ENCODE measurements at places on chromosomes 5 and 9. TPM values are rescaled to one million over a fixed set of nuclear protein-coding genes. Genes with fewer than 3 reads are reported as not detected.

The TLE1 gene
- 14.8 TPM for polyA plus RNA-seq

The PTBP3 gene
- 4.4 TPM for polyA plus RNA-seq

- DNase-seq = peak; percentile 59
Measured at GRCh38 chr9:16794871-16795639, 75.4 kb downstream of the BNC2 start.

DNA sequence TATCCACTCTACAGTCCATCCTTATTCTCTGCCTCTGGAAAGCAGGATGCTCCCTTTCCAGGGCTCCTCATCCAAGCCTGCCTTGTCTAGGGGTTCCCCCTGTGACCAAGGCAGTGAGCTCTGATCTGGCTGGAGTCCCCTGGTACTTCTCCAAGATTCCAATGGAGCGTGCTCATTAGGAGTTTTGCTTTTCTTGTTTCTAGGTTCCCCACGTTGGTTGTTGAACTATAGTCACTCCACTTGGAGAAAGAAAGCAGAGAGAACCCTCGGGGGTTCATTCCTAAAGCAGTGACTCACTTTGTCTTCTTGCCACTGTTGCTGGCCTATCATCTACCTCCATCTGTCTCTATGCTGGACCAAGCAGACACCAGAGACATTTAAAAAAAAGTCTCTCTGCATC is 192.6 kb downstream of the TLE4 start:
- peak; percentile 20 for DNase-seq

DNA sequence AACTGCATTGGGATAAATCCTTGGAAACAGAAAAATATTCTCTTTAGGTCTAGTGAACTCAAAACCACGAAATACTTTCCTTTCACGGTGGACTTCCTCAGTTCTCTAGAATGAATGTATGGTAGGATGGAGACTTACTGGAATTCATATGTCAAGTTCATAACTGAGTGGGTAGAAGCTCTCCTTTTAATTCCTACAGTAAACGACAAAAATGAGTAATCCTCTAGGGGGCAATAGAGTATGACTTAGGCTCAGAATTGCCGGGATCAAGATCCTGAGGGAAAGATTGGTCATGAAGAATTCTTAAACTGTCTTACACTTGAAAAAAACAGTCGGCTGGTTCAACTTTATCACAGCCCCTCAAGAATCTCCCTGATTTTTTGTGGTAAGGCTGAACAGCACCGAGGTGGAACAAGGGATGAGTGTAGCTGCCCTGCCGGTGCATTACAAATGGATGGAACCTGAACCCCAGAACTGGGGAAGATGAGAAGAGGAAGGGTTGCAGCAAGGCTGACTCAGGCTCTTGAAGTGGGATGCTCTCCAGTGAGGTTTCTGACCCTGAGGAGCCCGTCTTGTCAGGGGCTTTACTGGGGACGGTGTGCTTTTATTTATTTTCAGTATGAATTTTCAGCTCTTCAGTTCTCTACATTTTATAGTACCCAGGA is 14.0 kb upstream of the LOX start:
- no peak for DNase-seq

DNA sequence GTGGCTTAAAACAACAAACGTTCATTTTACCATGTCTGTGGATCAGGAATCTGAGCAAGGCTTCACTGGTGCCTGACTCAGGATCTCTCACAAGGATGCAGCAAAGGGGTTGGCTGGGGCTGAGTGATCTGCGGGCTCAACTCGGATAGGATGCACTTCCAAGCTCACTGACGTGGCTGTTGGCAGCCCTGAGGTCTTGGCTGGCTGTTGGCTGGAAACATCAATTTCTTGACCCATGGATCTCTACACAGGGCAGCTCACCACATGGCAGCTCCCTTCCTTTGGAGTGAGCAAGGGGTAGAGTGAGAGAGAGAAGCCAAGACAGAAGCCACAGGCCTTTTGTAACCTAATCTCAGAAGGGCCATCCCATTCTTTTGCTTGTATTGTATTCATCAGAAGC is 202.1 kb downstream of the NXNL2 start:
- no peak for DNase-seq

DNA sequence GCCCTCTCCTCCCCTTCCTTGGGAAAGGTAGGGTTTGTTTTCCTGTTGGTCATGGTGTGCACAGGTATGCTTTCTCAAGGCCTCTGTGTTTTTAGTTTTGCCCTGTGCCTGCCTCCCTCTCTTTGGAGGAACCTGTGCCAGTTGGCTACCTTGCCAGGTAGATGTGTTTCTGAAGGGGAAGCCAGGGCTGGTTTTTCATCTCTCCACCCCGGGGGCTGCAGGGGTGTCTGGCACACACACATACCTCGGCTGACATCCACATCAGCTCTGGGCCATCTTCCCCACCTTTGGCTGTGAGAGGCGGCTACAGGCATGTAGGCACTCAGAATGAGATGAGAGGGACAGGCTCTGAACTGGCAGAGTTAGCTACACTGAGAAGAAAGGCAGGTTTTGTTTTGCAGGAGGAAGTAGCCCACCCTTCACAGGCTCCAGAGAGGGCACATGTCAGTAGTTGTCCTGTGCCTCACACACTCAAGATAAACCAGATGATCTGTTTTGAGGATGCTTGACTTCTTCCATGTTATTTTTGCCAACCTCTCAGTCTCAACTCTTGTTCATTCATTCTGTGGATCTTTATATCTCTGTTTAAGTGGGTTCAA is 9.7 kb downstream of the RGMB start:
- no peak for DNase-seq

DNA sequence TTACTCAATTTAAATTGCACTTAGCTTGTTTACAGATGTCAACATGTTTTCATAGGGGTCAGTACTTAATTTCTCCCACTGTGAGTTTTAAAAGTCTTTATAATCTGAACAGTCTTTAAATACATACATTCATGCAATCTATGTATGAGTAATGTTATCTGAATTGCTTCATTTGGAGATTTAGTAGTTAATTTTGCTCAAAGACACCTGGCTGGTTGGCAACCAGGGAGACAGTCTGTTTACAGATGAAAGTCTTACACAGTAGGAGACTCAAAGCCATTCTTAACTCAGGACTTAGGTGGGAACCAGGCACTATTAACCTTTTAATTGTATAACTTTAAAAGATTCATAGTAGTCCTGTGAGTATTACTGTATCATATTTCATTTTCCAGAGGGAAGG is 29.3 kb downstream of the DAB2 start:
- DNase-seq = no peak

Data from right cardiac atrium (tissue), 5 donors.